ENCODE measurements at places on chromosomes 2 and 18. TPM values are rescaled to one million over a fixed set of nuclear protein-coding genes. Genes with fewer than 3 reads are reported as not detected.
A peak's percentile ranks its signal among the peaks of the same experiment; 100 is the strongest.

Gene HDHD2
- total RNA-seq: 34.2 TPM

Gene LONRF2
- total RNA-seq: 14.9 TPM

DNA sequence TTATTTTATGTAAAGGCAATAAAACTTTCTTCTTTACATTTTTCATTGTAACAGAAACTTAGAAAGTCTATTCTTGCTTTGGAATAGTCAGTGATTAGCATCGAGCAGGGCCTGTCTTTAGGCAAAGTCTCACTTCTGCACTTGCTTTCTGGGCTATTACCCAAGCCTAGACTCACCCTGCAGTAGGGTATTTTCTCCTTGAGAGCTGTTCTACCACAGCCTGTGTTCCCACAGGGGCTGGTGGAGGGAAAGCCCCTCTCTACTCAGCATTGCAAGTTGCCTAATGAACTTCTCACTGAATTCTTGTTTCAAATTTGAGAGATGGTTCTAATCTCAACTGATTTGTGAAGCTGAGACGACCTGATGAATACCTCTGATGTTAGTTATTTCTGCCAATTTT lies 111.7 kb upstream of the KLHL14 start:
- no peak for DNase-seq

Gene MALL
- total RNA-seq: 14.0 TPM

GRCh38 chr18:59267503-59268126 lies 5.6 kb downstream of the RAX start:
- no peak for DNase-seq

- DNase-seq: no peak
Measured at GRCh38 chr2:67802291-67802690, 260.5 kb downstream of the C1D start.

DNA sequence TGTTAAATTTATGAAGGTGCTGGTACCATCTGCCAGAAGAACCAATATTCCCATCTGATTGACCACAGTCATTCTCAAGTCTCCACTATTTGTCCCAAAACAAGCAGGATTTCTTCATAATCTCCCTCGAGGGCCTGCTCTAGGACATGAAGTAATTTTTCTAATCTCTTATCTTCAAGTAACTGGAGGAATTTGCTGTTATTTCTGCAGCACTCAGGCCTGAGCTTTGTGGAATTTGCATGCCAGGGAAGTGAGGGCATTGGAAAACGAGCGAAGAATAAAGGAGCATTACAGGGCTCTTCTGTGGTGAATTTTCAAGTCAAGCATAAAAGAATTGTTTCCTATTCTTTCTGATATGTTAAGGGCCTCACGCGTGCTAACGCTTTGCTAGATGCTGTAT lies 161.2 kb upstream of the EPAS1 start:
- DNase-seq: no peak

- peak; percentile 39 for DNase-seq
Measured at GRCh38 chr2:120769076-120769786, 33.6 kb downstream of the GLI2 start.

DNA sequence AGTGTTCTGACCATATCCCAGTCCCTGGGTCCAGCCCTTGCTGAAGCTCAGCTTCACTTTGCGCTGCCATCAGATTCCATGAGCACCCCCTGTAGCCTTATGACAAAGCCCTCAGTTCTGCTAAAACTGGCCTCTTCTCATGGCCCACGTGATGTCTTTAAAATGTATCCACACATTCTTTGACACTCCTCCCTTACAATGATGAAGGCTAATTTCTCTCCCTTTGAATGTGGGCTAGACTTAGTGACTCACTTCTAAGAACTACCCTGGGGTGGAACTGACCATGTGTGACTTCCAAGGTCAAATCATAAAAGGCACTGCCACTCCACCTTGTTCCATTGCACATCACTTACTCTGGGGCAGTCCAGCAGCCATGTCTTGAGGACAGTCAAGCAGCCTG lies 45.4 kb upstream of the GORASP2 start:
- no peak for DNase-seq

Gene ATF2
- total RNA-seq: 27.6 TPM

Gene REG1B
- total RNA-seq: not detected

DNA sequence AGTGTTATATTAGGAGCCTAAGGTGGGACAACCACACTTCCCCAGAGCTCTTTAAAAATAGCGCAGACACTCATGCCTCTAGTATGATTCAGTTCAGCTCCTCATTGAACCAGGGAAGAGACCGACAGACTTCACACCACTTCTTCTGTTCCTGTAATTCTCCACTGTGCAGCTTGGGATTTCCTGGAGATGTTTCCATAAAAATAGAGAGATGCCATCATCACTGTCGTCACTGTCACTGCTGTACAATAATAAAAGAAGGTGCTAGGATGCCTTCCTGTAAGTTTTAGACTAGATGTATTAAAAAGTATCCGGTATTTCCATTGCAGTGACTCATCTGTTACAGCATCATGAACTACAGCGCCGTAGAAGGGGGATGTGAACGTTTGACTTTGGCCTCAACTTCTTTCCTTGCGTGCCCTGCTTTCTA lies 110.9 kb downstream of the FAM210A start:
- DNase-seq: no peak

DNA sequence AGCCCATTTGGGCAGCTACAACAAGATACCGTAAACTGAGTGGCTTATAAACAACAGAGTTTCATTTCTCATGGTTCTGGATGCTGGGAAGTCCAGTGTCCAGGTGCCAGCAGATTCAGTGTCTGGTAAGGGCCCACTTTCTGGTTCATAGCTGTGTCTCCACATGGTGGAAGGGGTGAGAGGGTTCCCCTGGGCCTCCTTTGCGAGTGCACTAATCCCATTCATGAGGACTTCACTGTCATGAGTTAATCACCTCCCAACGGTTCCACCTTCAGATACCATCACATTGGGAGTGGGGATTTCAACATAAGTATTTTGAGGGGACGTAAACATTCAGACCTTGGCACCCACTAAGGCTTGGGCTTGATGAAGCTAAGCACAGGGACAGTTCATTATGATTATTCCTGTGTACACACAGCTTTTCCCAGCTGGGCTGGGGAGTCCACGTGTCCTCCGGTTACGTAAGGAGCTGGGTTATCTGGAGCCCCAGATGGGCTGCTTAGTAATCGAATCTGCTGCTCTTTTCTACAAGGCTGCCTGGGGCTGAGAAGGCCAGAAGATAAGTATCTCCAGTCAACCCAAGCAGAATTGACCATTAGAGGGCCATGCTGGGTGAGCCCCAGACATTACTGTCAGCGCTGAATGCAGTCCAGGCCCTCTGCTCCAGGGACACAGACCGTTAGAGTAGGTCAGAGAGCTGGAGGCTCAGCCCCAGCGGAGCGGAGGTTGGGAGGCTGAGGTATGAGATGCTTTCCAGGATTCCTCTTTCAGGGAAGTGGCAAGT lies 42.7 kb downstream of the EPAS1 start:
- DNase-seq: peak; percentile 81

GRCh38 chr2:96134421-96134820 lies 3.9 kb downstream of the ASTL start:
- no peak for DNase-seq

DNA sequence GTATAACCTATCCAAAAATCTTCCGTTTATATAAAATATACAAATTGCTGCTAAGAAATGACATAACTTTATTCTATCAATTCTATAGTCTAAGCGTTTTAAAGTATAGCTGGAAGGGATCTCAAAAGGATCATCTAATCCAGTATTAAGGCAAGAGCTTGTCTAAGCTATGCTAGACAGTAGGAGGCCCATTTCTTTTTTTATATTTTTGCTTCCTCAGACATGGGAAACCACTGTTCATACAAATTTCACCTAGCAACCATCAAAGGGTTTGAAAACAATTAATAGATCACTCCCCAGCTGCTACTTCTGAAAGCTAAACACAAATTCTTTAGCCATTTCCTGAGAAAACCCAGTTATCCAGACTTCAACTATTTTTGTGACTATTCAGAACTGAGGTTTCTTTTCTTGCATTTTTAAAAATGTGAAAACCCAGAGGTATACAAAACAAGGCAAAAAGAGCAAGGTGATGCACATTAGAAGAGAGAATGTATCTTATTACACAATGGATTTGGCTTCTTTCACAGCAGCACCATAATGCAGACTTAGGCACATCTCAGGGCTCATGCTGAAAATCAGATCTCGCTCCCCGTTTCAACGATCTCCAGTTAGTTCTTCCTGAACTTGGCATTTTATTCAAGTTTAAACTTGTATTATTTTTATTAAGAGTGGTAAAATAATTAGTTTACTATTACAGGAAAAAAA lies 274.4 kb downstream of the LRP1B start:
- no peak for DNase-seq

DNA sequence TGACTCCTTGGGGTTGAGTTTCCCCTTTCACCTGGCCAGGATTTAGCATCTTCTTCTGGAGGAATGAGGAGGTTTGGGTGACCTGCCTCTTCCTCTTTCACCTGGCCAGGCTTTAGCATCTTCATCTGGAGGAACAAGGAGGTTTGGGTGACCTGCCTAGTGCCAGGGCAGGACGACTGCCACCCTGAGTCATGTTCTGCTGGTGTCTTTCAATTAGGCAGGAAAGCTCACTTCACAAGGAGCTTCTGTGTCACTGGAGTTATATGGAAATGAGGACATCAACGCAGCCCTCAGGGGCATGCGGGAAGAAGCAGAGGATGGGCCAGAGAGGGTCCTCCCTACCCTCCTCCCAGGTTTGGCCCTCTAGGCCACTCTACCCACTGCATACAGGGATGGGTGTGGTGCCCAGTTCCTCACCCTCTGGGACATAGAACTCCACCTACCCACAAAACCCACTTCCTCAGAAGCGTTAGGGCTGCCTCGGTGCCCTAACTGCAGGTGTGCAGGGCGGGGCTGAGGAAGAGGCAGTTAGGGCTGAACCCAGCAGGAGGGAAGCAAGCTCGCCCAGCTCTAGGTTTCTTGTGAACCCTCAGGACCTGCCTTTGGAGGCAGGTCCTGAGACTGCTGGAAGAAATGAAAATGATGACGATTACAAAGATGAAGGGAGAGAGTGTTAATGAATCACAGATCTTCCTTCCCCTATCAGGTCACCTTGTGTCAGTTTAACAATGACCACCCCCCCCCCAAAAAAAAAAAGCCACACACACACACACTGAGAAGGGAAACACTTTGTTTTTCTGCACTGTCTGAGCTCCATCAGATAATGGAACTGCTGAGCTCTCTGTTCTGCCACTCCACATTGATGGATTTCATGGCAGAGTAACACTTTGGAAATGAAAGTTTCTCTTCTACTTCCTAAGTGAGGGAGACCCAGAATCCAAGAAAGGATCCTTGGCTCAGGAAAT lies 71.0 kb downstream of the ARL4C start:
- no peak for DNase-seq

DNA sequence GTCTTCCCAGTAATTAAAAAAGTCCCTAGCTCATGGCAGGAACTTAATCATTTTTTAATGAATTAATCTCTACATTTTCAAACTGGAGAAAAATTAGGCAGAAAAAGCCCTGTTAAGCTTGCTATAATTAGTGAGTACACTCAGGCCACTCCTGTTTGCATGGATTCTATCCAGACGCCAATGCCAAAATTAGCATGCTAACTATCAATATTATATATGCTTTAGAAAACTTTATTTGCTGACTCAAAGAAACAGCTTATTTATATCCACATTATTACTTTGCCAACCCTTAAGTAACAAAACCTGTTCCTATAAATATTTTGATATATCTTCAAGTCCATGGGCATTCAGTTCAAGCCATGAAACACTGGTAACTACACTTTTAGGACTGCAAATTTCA lies 90.9 kb downstream of the SMC6 start:
- no peak for DNase-seq

DNA sequence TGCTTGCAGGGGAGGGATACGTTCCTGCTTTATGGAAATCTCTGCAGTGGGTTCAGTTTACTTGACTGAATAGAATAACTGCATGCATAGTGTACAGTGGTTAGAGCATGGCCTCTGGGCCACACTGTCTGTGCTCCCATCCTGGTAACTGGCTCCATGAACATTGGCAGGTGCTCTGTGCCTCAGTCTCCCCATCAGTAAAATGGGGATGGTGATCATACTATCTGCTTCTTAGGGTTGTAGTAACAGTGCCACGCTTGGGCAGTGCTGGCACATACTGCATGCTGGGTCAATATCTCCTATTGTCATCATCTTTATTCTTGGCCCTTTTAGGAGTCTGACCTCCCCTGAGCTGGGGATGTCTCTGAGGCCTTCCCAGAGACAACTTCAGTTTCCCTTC lies 117.3 kb downstream of the CTIF start:
- DNase-seq: no peak

- DNase-seq: no peak
Measured at GRCh38 chr2:236940497-236940896, 145.2 kb upstream of the COPS8 start.

- no peak for DNase-seq
Measured at GRCh38 chr2:26885651-26886329, 37.9 kb downstream of the DPYSL5 start.

- no peak for DNase-seq
Measured at GRCh38 chr2:60589104-60589503, 35.6 kb upstream of the BCL11A start.

DNA sequence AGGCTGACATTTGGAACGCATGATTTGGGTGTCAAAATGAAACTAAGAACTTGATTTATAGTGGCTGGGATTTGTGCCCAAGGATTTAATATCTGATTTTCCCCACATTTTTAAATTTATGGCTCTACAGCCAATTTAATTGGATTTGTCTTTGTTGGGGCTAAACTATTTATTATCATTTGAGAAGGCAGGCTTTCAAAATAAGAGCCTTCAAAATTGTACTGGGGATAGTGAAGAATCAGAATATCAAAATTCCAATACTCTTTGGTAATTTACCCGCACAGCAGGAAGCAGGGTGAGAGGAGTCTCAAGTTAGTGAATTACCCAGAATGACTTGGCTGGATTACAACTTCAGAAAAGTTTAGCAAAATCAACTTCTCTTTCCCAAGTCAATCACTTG lies 278.1 kb downstream of the LRATD1 start:
- no peak for DNase-seq

- no peak for DNase-seq
Measured at GRCh38 chr2:223036790-223037444, 15.1 kb upstream of the KCNE4 start.

GRCh38 chr18:73636355-73636754 lies 511.3 kb downstream of the FBXO15 start:
- no peak for DNase-seq

Gene LOXHD1
- 0.35 TPM for total RNA-seq

DNA sequence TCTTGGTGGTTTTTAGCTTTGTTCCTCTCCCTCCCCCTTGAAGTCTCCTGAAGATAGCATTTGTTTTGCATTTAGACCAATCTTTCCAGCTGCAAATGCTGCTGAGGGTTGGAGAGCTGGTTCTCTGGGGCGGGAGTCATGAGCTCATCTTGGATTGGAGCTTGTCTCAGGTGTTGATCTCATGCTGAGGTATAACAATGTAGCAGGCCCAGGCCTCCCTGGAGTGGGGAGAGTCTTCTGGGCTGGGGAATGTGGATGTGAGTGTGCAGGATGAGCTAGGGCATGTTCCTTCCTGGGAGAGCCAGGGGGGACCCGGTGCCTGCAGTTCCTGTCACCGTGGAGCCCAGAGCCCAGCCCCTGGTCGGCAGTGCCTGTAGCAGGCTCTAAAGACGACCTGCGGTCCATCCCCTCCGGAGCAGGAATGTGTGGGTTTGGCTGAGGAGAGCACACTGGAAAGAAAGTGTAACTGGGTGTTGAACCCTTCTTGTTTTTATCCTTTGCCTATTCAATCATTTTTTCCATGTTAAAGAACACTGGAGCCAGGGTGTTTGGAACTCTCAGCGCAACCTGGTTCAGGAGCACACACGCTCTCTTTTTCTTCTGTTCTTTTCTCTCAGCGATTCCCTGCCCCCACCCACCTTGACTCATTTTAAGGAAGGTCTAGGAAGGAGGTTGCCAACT lies 2.7 kb downstream of the ZNF532 start:
- no peak for DNase-seq

- no peak for DNase-seq
Measured at GRCh38 chr2:152445791-152446201, 110.8 kb downstream of the FMNL2 start.

Gene PHLPP1
- 5.1 TPM for total RNA-seq

Gene COBLL1
- total RNA-seq: 15.2 TPM

Gene ZAP70
- total RNA-seq: 1.6 TPM

Gene CXCR4
- total RNA-seq: 3.1 TPM

Measured in Right ventricle myocardium inferior (tissue), 1 donor.